ENCODE measurements at places on chromosomes 6 and 20.

- no peak for DNase-seq
These were observed 104.5 kb upstream of the CARMIL1 start for GRCh38 chr6:25174678-25175077.

GRCh38 chr20:41316051-41316450 lies 1.5 kb downstream of the ZHX3 start:
- no peak for DNase-seq

- no peak for DNase-seq
These were observed 369.1 kb upstream of the MARCKS start for GRCh38 chr6:113488061-113488460.

DNA sequence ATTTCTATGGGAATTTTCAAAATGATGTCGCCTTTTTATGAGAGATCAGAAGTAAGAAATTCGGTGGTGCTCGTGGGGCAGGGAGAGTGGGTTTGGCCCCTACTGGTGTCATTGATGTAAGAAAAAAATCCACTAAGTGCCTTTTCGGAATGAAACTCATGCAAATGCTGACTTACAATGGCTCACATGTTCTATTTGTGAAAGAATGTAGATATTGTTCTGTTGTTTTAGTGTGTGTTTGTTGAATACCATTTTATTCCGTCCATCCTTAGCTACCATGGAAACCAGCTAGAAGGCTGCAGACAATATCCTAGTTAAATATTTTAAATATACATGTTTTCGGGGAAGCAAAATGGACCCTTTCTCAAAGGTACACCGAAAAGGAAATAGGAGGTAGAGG lies 304.9 kb downstream of the TAF4 start:
- no peak for DNase-seq

- no peak for DNase-seq
These were observed 83.1 kb downstream of the GRM4 start for GRCh38 chr6:34062815-34063214.
